Pulmonary artery endothelial cell (primary cell): ENCODE measurements at places on chromosomes 1 and 21. TPM values are rescaled to one million over a fixed set of nuclear protein-coding genes. Genes with fewer than 3 reads are reported as not detected.

- DNase-seq = no peak
Observed at GRCh38 chr1:219247441-219247840, 73.8 kb downstream of the LYPLAL1 start.

- no peak for DNase-seq
Observed at GRCh38 chr21:46063227-46063626, 34.7 kb upstream of the COL6A2 start.

DNA sequence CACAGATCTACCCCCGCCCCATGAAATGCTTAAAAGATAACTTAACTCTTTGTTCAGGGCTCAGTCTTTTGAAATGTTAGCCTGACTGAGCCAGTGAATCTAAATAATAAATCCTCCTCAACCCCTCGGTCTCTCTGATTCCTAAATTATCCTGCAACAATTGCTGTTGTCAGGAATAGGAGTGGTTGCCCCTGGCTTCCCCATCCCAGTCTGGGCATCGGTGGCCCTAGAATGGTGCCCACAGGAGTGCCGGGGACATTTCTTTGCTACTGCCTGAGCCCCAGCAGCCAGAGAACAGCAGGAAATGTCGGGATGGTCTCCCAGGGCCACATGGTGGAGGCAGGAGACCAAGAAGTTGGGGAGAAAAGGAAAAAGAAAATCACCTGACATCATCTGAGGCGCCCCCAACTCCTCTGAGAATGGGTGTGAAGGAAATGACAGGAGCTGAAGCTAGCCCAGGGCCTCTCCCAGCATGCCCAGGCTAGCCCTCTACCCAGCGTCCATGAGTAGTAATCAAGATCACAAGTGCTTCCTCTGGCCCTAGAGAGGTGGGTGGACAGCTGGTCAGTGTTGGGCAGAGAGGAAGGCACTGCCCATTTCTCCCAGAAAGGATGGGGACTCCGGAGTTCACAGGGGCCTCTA is 1.6 kb downstream of the PADI4 start:
- no peak for DNase-seq

POLR3GL gene
- total RNA-seq = 15.9 and 16.0 TPM in 2 replicates
